ENCODE measurements at places on chromosomes 3 and 15.

DNA sequence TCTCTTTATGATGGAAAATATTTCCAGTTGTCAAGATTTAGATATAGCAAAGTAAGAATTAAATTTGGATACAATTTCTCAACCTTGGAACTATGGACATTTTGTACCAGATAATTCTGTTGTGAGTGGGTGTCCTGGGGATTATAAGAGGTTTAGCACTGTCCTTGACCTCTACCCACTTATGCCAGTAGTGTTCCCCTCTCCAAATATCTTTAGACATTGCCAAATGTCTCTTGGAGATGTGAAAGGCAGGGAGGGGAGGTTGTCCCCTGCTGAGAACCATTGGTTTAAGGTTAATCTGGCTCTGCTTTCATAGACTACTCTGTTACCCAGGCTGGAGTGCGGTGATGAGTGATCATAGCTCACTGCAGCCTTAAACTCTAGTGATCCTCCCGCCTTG is at the start of gene EBLN2:
Gene EBLN2 (plus strand): TSS at position 244 of the 400 bp plus-strand sequence. CDS start 423 bp downstream, outside the sequence.
- no peak for DNase-seq

GRCh38 chr3:59268170-59268569 is 218.3 kb upstream of the CFAP20DC start:
- DNase-seq = no peak

GRCh38 chr3:50617096-50617791 is at the start of gene MAPKAPK3:
Gene MAPKAPK3 (plus strand): TSS chr3:50617151. CDS start chr3:50617566, 415 bp downstream.
- no peak for DNase-seq

- DNase-seq = no peak
Observed at GRCh38 chr3:117553461-117553860, 843.9 kb downstream of the TUSC7 start.

DNA sequence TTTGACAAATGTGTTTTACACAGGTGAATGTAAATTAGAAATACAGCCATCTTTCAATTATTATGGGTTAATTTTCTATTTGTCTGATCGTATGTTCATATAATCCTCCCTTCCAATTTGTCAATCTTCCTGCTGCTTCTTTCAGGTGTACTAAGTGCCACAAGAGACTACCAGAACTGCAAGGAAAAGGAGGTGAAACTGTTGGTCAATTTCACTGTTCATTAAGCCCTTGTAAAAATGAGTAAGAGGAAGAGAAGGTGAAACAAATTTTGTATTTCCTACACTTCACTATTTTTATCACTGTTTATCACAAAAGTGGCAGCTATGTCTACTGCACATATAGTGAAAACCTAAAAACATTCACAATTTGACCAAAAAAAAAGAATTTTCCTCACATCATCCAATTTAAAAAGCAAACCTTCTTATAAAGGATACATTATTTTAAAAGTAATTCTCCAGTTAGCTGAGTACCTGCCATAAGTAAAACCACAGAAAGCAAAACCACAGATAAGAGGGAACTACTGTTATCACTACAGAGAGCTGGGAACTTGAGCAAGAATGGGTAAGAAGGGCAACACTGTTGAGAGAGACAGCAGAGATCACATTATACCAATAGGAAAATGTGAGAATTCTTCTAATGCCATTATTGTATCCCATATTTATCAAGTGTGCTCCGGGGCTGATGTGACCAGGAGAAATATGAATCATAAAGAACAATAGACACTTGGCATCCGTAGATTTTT is 163.0 kb downstream of the TBC1D5 start:
- no peak for DNase-seq

DNA sequence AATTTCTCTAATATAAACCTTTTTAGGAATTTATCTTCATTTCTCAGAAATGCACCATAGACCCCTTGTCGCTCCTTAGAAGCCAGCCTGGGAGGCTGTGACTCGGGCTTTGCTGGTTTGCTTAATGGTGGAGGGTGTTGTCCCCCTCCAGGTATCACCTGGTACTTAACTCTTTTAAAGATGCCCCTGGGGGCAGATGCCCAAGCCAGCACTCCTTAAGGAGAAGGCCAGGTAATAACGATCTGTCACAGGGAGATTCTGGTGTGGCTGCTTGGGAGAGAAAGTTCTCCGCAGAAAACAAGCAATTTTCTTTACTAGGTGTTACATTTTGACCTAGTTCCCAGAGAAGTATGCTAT is 22.3 kb downstream of the EHD4 start:
- DNase-seq = no peak

GRCh38 chr3:177816667-177817208 is 619.5 kb upstream of the TBL1XR1 start:
- no peak for DNase-seq

GRCh38 chr3:157257101-157257500 is 97.2 kb upstream of the CCNL1 start:
- DNase-seq = no peak

DNA sequence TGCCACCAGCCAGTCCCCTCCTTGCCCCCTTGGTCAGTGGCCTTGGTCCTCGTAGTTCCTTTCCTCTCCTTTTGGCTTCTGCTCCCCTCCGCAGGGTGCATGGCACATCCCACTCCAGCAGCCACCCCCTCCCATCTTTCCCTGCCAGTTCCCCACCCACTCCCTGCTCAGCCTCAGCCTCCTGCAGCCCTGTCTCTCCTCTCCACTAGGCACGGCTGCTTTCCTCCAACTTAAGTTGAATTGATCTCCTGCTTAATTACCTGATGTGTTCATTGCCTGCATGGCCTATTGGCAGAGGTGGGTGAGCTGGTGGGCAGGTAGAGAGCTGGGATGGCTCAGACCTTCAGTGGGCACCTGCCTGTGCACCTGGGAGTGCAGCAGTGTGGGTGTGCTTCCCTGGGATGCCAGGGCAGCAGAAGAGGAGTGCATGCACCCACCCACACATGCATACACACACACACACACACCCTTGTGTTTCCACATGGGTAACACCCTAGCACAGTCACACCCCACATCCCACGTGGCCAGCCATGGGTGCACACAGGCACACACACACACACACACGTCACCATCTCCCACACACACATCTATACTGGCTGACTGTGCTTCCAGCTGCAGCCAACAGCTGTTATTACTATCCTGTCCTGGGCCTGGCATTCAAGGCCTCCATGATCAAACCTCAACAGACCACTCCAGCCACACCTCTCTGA is 30.9 kb downstream of the C3orf18 start:
- no peak for DNase-seq

- no peak for DNase-seq
Observed at GRCh38 chr15:58185439-58185838, 47.3 kb downstream of the AQP9 start.

- DNase-seq = no peak
Observed at GRCh38 chr3:17411157-17411877, 331.1 kb downstream of the TBC1D5 start.

DNA sequence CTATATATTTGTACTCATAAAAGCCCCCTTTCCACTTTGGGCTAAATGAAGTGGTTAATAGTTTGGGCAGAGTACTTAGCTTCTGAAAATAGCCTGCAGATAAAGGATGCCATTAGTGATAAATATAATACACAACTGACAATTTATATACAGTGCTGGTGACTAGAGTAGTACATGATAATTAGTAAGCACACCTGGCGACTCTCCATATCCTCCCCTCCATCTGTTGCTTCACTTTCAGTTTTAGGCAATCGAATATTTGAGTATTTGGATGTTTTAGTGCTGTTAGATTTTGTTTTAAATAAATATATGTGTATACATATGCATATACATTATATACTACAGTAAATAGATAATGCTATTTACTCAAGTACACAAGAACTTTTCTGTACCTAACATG is 35.9 kb upstream of the CHMP2B start:
- no peak for DNase-seq

GRCh38 chr3:22245811-22246583 is 495.0 kb upstream of the ZNF385D start:
- DNase-seq = no peak

- no peak for DNase-seq
Observed at GRCh38 chr15:32104061-32104995, 74.0 kb downstream of the CHRNA7 start.

DNA sequence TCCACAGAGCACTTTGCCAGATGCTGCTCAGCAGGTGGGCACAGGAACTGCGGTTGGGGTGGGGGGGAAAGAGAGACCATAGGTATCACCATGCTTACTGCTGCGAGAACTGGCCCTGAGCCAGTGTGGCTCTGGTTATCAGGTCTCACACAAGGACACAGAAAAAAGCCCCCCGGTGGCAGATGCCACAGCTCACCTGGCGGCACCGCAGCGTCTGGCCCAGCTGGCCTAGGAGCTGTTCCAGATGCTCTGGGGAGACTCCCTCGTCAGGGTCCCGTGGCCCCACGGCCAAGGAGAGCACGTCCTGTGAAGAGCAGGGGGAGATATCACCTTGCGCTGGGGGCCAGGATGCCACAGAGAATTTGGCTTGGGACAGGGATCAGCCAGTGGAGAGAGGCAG is 10.8 kb downstream of the CDAN1 start:
- DNase-seq = no peak

GRCh38 chr3:134660046-134660441 is 9.2 kb upstream of the KY start:
- DNase-seq = no peak

GRCh38 chr15:85019815-85020590 is 38.3 kb downstream of the PDE8A start:
- no peak for DNase-seq

DNA sequence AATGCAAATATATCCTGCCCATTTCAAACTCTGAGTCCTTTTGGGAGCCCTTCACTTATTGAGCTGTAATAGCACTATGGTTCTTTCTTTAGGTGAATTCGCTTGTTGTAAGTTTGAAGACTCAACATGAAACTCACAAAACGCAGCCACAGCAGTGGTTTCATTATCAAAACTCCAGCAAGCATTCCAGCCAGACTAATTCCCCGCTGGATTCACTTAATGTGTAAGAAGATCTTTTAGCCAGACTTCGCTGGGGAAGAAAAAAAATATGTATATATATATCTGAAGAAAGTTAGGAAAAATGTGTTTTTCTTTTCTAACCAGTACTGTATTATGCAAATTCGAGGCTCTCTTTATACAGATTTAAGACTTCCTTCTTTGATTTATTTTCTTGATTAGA is 241.1 kb downstream of the WNT5A start:
- DNase-seq = no peak

GRCh38 chr3:119187266-119187665 is 13.9 kb downstream of the UPK1B start:
- DNase-seq = no peak

DNA sequence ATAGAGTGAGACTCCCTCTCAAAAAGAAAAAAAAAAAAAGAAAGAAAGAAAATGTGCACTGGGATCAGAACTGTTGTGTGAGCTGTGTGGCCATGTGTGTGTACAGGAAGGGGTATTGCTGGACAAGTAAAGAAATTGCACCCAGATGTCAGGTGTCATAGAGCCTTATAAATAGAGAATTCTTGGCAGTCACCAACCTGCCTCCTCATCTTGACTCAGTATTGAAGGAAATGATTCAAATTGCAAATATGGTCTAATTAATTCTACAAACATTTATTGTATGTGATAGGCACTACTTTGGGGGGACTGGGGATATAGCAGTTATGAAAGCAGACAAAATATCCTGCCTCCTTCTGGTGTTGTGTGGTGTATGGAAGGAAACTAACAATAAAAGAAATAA is 243.8 kb upstream of the TTC14 start:
- DNase-seq = no peak

DNA sequence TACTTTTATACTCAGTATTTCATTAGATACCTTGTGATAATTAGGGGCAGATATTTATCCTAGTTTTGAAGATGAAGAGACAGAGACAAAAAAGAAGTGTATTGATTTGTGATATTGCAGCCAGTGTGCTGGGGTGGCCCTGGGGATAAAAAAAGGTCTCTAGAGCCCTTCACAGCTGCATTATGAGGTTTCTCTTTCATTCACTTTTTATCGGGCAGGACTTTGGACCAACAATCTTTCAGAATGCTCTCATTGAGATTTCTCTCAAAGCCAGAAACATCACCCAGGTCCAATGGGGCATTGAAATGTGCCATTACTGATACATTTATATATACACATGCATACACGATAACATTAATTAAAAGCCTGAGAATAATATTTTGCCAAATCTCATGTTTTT is 20.5 kb upstream of the SELENOT start:
- no peak for DNase-seq

- no peak for DNase-seq
Observed at GRCh38 chr15:95113041-95113440, 881.7 kb downstream of the MCTP2 start.

GRCh38 chr3:95418251-95418650 is 1355.4 kb downstream of the NSUN3 start:
- DNase-seq = no peak

- DNase-seq = no peak
Observed at GRCh38 chr15:50113992-50114780, 4.8 kb downstream of the ATP8B4 start.

GRCh38 chr3:196740481-196741248 is 1.0 kb downstream of the PAK2 start:
- no peak for DNase-seq

DNA sequence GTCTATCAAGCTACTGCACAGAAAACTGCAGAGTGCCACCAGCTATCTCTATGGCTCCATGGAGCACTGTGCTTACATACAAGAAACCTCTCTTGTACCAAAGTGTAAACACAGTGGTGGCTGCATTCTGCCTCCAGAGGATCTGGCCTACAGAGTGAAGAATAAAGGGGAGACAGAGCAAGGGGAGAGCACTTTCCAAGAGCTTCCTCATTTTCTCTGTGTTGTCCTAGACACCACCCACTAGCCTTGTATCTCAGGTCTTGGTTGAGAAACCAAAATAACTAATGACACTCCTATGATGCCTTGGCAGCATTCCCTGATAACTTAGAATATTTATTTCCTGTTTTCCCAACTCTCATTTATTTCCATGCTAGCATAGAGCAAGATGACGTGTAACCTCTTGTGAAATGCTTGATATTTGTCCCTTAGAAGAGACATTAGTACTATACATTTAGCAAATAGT is 56.9 kb upstream of the PHLDB2 start:
- DNase-seq = no peak

DNA sequence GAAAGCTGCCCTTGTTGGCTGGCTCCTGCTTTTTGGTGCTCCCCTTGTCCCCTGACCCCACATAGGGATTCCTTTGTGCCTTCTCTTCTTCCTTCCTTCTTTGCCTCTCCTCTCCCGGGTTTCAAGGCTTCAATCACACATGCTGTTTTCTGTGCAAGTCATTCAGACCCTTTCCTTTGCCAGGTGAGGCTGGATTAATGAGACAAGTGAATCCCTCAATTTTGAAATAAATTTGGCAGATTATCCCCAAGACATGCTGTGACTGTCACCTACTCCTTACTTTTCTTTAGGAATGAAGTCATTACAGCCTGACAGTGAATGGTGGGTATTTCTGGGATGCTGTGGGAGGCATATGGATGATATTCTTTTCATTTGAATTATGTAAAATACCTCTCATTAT is 259.0 kb upstream of the RGMA start:
- DNase-seq = no peak

DNA sequence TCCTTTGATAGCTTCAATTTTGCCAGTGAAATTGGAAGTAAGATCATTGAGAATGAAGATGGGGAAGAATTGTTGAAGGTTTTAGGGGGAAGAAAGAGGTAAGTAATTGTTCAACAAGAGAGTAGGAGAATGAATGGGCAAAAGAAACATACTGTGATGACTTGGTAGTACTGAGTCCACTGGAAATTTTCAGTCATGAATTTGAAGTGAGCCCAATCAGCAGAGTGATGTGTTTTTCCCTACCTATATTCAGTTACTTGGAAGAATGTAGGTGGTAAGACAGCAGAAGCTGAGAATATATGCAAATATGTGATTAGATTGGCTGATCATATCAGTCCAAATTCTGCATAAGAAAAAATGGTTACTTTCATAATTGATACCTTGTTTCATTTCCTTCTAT is 569.6 kb downstream of the AGBL1 start:
- DNase-seq = no peak

Data from memory B cell (primary cell).